Right ventricle myocardium superior (tissue), 1 donor: ENCODE measurements at places on chromosomes 13 and 19. TPM values are rescaled to one million over a fixed set of nuclear protein-coding genes. Genes with fewer than 3 reads are reported as not detected.
A peak's percentile ranks its signal among the peaks of the same experiment; 100 is the strongest.

DNA sequence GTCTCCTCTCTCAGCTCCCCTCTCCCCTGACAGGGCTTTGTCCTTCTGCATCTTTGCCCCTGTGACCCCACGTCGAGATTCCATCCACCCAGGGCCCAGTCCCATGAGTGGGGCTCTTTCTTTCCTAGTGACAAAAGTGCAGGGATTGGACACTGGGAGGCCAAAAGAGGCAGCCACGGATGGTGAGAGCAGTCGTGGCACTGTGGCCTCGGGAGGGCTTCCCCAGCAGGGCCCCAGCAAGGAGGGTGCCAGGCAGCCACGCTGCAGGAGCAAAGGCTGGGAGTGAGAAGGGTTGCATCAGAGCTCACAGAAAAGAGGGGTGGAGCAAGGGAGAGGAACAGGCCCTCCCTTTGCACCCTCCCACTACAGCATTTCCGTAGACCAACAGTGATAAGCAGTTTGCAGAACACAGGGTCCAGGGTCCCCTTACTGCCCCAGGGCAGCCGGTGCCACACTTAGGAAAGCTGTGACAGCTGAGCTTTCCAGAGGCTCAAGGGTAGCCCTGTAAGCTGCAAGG is 4.9 kb downstream of the ZSCAN1 start:
- DNase-seq, result no peak

DNA sequence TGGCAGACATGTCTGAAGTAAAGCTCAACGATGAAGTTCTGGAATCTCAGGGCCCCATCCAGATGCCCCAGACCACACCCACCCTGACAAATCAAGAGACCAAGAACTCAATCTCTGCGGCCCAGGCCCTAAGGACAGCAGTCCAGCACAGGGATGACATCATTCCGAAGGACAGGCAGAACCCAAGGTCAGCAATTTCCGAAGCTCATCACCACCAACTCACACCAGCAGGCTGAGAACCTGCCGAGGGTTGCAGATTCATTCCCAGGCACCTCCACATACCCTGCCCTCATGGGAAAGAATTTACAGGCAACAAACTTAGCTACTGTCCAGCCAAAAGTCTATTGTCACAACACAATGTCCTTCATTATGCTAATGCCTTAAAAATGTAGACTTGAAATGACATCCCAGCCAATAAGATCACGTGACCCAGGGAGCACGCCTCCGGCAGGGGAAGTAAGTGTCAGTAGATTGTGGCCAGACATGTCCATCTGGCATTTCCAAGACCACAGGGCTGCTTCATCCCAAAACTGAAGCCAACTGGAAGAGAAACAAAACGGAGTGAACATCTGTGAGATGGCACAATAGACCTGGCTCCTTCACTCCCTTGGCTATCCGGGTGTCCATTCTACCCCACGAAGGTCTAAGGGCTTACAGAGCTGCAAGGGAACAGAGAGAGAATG is 98.8 kb downstream of the CRYL1 start:
- DNase-seq, result no peak

- no peak for DNase-seq
Measured at GRCh38 chr13:23683084-23683483, 112.9 kb downstream of the TNFRSF19 start.

- DNase-seq, result no peak
Measured at GRCh38 chr13:92991692-92992091, 234.9 kb upstream of the GPC6 start.

DNA sequence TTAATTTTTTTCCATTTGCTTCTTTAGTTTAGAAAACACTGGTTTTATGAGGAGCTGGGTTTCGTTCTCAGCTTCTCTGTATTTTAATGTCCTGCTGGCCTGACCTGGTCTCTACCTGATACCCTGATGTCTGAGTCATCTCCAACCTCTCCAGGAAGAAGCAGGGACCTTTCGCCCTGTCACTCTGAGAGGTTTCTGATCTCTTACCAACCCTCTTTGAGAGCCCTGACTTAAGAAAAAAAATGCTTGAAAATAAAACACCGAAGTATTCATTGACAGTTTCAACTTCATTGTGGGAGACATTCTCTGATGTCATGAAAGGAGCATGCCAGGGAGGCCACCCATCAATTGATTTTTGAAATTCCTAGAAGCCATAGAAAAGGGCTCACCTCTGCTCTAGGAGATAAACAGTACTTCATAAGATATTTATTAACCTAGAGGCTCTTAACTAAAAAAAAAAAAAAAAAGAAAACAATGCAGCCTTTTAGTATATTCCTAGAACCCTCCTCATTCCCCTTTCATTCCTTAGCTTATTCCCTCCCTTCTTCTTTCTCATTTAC is 234.8 kb downstream of the ENOX1 start:
- no peak for DNase-seq

DNA sequence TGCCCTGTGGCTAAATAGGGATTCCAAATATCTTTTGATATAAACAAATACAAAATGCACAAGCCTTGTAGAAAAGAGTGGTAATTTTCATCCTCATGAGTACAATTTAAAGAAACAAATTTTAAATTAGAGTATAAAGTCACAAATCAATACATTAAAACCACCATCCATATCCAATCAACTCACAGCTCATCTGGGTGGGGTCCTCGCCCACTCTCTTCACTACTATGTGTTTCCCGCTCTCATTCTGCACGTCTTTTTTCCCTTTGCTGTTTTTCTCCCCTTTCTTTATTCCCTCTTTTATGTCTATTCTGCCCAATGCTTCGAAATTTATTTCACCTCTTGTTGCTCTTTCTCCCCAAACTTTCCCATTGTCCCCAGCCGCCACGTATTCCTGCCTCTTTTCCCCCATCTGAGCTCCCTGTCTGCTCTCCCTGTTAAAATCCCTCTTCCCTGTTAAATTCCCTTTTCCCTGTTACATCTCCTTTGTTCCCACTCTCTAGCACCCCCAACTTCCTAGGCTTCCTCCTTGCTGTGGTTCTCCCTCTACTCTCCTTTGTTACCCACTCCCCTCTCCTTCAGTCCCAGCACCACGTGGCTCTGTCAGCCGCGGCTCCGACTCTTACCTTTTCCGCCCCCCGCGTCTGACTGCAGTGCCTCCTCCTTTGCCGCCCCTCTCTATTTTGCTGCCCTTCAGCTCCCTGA is 1.3 kb downstream of the ZNF616 start:
- no peak for DNase-seq

- DNase-seq, result no peak
Measured at GRCh38 chr13:95156208-95156607, 145.0 kb downstream of the ABCC4 start.

- DNase-seq, result no peak
Measured at GRCh38 chr19:18713550-18714117, 30.2 kb downstream of the CRTC1 start.

GRCh38 chr13:114097212-114097892 is 35.1 kb downstream of the RASA3 start:
- DNase-seq, result no peak

GRCh38 chr19:49492573-49493405 is 3.4 kb upstream of the RPS11 start:
- DNase-seq, result no peak

- peak; percentile 89 for DNase-seq
Measured at GRCh38 chr19:4831304-4831978, at the start of gene TICAM1. TSS of gene TICAM1 (minus strand) at chr19:4831712. CDS start at chr19:4818377, 13,335 bp downstream.

- no peak for DNase-seq
Measured at GRCh38 chr13:65844266-65844841, 1385.8 kb downstream of the PCDH9 start.

- DNase-seq, result no peak
Measured at GRCh38 chr13:77810878-77811277, 107.8 kb downstream of the EDNRB start.

DNA sequence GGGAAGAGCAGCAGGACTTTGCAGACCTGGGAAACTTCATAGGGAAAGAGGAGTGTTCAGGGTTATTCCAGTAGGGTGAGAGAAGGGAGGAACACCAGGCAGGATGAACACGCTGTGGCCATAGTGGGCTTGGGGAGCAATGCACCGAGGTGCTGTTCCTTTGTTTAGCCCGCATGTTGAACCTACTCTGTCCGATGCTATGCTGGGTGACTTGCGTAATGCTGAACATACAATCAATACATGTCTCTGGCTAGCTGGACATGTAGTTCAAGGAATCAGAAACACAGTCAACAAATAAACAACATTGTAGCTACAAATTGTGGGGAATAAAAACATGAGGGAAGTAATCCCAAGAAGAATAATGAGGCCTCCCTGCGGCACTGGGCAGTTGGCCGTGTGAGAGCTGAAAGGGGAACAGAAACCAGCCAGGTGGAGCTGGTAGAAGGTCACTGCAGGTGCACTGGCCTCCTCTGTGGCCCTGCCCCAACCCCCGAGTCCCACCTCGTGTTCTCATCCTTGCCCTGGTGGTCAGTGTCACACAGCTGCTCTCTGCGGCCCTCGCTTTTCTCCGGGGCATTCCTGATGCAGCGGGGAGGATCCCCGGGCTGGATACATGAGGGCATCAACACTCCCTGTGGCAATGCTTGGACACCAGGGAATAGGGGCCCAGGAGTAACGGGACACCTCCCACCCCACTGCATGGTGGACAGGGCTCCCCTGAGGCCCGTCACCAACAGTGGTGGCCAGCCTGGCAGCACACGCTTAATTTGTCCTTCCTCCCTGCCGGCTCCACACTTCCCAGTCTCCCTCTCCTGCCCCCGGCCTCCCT is 36.9 kb upstream of the TUBGCP3 start:
- DNase-seq, result no peak

DNA sequence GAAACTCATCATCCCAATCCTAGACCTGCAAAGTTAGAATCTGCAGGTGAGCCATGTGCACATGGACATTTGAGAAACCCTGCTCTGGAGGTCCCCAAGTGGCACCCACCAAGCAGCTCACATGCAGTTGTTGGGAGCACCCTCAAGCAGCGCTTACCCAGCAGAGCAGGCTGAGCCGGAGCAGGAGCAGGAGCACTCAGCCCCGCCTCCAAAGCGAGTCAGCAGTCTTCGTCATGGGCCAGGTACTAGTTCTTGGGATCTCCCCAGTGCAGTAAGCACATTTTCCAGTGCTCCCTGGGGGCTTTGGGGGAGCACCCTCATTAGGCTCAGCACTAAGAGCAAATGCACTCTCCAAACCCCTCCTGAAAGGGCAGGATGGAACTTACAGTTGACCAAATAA is 572.7 kb downstream of the IRS2 start:
- no peak for DNase-seq

DNA sequence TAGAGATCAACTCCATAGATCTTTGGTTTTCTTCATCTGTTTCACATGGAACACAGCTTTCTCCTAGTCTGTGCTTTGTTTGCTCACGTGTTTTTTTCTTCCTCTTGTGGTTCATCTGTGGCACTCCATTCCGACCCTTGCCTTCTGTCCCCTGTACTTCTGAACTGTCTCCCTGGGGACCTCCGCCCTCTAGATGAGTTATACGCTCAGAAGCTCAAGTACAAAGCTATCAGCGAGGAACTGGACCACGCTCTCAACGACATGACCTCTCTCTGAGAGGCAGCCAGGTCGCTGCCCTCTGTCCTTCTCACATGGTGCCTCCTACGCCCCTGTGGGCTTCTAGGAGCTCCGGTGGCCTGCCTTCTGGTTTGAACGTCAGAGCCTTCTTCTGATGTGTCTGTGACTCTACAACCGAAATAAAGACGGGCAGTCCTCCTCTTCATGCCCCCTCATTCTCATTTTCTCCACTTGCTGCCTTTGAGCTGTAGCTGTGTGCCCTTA is 16.6 kb upstream of the RAB8A start:
- DNase-seq, result peak; percentile 44

- DNase-seq, result no peak
Measured at GRCh38 chr13:73303851-73304250, 245.0 kb downstream of the KLF5 start.

DNA sequence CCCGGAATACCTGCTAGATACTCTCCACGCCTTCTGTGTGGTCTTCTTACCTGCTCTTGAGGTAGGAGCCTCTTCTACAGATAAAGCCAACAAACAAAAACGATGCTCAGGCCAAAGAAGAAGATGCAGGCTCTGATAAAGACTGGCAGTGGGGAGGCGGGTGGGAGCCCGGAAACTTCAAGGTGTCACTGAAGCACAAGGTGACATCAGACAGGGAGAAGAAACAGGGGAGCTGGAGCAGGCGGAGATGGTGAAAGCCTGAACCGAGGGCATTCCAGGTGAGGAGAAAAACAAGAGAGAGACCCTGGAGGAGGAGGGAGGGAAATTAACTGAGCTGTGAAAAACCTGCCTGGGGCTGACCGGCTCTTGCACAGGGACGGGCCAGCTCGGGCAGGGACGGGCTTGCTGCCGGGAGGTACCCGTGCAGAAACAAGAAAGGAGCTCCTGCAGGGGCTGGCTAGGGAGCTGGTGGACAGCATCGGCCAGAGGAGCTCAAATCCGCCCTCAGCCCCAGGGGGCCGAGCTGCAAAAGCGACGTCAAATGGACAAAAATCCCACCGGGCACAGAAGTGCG is 19.0 kb downstream of the GNG7 start:
- no peak for DNase-seq

DNA sequence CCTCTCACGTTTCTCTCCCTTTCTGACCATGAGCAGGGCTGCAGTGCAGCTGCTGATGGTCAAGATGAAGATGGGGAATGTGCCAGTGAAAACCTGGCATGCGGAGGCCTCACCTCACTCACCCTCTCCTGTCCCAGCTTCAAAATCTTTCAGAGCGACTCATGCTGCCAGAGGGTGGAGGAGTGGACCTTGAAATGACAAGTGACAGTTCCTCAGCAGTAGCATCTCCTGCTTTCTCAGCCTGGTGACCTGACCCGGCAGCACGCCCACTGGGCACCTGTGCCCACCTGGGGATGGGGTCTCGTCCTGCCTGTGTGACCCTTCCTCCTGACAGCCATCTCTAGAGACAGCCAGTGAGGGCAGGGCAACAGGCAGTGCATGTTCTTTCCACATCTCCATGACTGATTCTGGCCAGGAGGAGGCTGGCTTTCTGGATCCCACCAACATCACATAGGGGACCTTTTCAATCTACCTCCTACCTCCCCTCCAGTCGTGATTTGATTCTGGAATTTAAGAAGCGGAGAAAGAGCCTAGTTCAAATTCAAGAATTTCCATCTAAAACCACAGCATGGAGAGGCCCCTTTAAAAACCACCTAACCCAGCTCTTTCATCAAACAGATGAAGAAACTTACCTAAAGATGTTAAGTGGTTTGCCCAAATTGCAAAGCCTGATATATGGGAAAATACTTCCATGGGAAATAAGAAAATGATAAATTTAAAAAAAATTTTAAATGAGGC is 45.8 kb downstream of the RFX2 start:
- no peak for DNase-seq

DNA sequence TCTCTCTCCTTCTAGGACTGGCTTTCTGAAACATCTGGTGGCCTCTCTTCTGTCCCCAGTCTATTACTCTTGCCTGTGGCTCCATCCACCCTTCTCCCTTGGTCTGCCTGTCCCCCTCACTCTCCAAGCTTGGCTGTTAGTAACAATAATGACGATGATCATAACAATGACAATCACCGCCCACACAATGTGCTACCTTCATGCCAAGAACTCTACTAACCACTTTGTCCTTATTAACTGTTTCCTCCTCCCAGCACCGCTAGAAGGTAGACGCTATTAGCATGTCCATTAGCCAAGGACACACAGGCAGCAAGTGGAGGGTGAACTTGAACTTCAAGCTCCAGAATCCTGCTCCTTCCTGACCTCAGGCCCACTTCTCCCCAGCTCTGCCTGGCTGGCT is 2.7 kb downstream of the GYS1 start:
- no peak for DNase-seq

- DNase-seq, result no peak
Measured at GRCh38 chr19:58434217-58434616, 5.7 kb downstream of the ZNF132 start.

RFPL4AL1 gene
- not detected for total RNA-seq

FBXO17 gene
- 1.7 TPM for total RNA-seq

ACP7 gene
- not detected for total RNA-seq

PSG7 gene
- not detected for total RNA-seq

KLK4 gene
- not detected for total RNA-seq

THSD1 gene
- 4.4 TPM for total RNA-seq

NLRP11 gene
- total RNA-seq, result not detected

DENND1C gene
- 0.35 TPM for total RNA-seq

KLK5 gene
- not detected for total RNA-seq

URAD gene
- not detected for total RNA-seq
